ENCODE measurements at places on chromosomes 2 and 18. TPM values are rescaled to one million over a fixed set of nuclear protein-coding genes. Genes with fewer than 3 reads are reported as not detected.

The IGFBP2 gene
- not detected for total RNA-seq

The ATOH8 gene
- total RNA-seq = not detected

The TUBA3E gene
- not detected for total RNA-seq

The LRATD1 gene
- total RNA-seq = not detected

The SPC25 gene
- total RNA-seq = 0.96 TPM

The SCG2 gene
- total RNA-seq = not detected

The PLCL1 gene
- 37.8 TPM for total RNA-seq

The NEURL3 gene
- total RNA-seq = not detected

The PLB1 gene
- total RNA-seq = 2.0 TPM

- no peak overlapping the region for H3K27ac ChIP-seq
- no peak for DNase-seq
- H3K4me3 ChIP-seq = no peak overlapping the region
- peaks cover 30% of the 10 kb centered on the region for H3K36me3 ChIP-seq
- H3K4me1 ChIP-seq = peaks cover 14% of the 10 kb centered on the region
- no peaks in the 10 kb centered on the region for H3K27me3 ChIP-seq
Measured at GRCh38 chr2:170969872-170970496, 40.9 kb downstream of the GORASP2 start.

DNA sequence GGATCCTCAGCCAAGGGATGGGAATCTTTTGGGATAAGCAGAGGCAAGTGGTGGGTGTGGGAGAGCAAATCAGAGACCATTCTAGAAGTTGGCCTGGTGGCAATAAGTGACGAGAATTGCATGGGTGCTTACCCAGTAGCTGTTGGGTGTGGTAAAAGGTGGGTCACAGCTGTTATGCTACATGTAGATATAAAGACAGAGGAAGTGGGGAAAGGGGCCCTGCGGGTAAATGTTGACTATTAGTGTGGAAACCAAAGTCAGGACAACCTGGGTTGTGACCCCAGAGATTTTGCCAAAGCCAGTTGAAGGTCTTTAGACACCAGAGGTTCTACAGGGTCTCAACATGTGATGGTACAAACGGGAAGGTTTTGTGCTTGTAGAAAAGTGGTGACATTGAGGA is 443.6 kb upstream of the HNRNPA3 start:
- no peaks in the 10 kb centered on the region for H3K4me1 ChIP-seq
- no peak overlapping the region for H3K27ac ChIP-seq
- no peak for DNase-seq
- no peak overlapping the region for H3K4me3 ChIP-seq
- H3K27me3 ChIP-seq = no peaks in the 10 kb centered on the region
- H3K36me3 ChIP-seq = no peaks in the 10 kb centered on the region

DNA sequence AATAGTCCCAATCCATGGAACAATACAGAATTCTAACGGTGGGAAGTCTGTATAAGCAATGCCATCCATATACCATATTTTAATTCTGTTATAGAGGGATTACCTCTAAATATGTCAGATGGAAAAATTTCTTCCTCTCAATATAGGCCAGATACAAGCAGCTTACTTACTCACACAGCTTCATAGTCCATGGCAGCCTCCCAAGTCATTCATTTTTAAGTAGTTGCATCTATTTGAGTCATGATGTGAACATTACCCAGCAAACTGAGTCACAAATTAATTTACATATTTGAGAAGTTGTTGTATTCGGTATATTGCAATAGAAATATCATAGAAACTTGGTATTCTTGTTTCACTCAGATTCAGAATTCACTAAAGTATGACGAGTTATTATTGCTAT is 20.3 kb downstream of the TBR1 start:
- no peaks in the 10 kb centered on the region for H3K4me1 ChIP-seq
- no peaks in the 10 kb centered on the region for H3K36me3 ChIP-seq
- H3K4me3 ChIP-seq = no peak overlapping the region
- peaks cover 54% of the 10 kb centered on the region for H3K27me3 ChIP-seq
- no peak overlapping the region for H3K27ac ChIP-seq

DNA sequence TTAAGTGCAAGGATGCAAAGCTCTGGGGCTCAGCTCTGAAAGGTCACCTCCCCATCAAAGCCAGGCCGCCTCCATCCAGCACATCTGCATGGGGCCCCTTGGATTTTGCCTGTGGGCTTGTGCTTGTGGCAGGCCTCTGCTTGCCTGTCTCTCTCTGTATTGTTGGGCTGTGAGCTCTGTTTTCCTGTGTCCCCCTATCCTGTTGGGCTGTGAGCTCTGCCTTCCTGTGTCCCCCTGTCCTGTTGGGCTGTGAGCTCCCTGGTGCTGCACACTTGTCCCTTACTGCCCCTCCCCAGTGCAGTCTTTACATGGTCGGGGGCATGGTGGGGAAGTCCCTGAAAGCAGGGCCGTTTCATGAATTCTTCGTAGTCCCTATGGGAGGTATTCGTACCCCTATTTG is 49.2 kb upstream of the PDIA6 start:
- H3K27ac ChIP-seq = no peak overlapping the region
- no peak for DNase-seq
- no peak overlapping the region for H3K4me3 ChIP-seq
- H3K27me3 ChIP-seq = peaks cover 8% of the 10 kb centered on the region
- peaks cover 12% of the 10 kb centered on the region for H3K4me1 ChIP-seq

DNA sequence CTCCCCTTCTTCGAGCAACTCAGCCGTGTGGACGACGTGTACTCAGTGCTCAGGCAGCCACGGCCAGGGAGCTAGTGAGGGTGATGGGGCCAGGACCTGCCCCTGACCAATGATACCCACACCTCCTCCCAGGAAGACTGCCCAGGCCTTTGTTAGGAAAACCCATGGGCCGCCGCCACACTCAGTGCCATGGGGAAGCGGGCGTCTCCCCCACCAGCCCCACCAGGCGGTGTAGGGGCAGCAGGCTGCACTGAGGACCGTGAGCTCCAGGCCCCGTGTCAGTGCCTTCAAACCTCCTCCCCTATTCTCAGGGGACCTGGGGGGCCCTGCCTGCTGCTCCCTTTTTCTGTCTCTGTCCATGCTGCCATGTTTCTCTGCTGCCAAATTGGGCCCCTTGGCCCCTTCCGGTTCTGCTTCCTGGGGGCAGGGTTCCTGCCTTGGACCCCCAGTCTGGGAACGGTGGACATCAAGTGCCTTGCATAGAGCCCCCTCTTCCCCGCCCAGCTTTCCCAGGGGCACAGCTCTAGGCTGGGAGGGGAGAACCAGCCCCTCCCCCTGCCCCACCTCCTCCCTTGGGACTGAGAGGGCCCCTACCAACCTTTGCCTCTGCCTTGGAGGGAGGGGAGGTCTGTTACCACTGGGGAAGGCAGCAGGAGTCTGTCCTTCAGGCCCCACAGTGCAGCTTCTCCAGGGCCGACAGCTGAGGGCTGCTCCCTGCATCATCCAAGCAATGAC is 4.8 kb downstream of the CTDSP1 start:
- H3K27ac ChIP-seq = peak overlapping the region; percentile 23
- DNase-seq = no peak
- no peak overlapping the region for H3K4me3 ChIP-seq
- H3K36me3 ChIP-seq = peaks cover 17% of the 10 kb centered on the region

DNA sequence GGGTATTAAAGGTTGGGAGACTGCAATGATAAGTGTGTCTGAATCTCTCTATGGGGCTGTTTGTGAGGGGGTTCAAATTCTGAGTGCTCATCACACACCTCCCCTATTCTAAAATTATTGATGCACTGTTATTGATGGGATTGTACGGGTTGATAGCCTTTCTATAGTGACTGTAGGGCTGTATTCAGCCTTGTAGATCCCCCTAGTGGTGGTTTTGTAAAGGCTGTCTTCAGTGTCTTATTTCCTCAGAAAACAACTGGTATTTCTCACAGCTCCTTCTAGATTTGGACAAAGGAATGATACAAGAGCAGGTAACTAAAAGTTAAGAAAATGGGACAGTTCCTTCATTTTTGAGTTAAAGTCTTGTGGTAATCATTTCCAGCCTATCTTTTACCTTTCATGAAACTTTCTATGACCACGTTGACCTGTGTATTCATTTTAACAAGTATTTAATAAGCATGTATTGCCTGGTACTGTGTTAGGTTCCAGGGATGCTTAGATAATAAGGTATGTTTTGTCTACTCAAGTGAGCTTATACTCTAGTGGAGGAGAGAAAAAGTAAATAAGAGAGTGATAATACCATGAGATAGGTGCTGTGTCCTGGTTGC is 21.2 kb downstream of the SMAD4 start:
- no peak overlapping the region for H3K4me3 ChIP-seq
- peak; percentile 74 for DNase-seq
- H3K4me1 ChIP-seq = peaks cover 19% of the 10 kb centered on the region
- H3K36me3 ChIP-seq = peaks cover 36% of the 10 kb centered on the region
- H3K27me3 ChIP-seq = no peaks in the 10 kb centered on the region

DNA sequence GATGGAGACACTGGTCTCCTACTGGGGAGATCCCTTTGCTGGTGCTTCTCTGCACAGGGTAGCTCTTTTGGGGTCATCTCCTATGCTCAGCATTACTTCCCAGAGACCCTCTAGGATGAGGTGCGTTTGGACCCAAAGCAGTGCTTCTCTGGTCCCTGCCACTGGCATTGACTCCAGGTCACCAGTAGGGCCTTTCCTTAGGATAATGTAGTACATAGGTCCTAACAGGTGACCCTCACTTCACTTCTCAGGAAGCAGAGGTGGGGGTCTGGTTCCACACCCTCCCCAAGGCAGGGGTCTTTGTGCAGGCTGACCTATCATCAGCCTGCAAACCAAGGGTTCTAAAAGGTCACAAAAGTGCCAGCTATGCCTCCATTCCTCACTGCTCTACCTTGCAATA is 145.8 kb upstream of the HS6ST1 start:
- H3K36me3 ChIP-seq = no peaks in the 10 kb centered on the region
- no peak for DNase-seq
- no peaks in the 10 kb centered on the region for H3K4me1 ChIP-seq
- H3K27me3 ChIP-seq = no peaks in the 10 kb centered on the region

GRCh38 chr2:231464576-231465540 is 574 bp upstream of the NCL start:
- H3K4me1 ChIP-seq = peaks cover 47% of the 10 kb centered on the region
- DNase-seq = peak; percentile 96
- no peaks in the 10 kb centered on the region for H3K27me3 ChIP-seq
- peak overlapping the region; percentile 99 for H3K27ac ChIP-seq

GRCh38 chr18:68738564-68738963 is 23.7 kb upstream of the TMX3 start:
- no peak overlapping the region for H3K4me3 ChIP-seq
- DNase-seq = no peak
- H3K27ac ChIP-seq = no peak overlapping the region
- H3K4me1 ChIP-seq = no peaks in the 10 kb centered on the region
- no peaks in the 10 kb centered on the region for H3K36me3 ChIP-seq

DNA sequence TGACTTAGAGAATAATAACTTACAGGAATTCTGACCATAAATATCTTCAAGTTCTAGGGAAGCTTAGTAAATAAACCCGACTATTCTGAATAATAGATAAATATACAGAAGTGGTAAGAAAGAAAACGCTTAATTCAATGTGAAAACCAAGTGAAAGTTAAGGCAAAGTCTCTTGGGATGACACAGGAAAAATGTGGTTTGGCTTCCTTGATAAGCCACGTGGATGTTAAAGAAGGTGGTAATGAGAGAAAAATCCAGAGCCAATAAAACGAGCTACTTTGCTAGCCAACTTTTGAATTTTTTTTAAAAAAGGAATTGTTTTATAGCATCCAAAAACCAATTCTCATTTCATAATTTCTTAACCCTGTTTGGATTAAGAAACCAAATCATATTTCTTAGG is 166.2 kb upstream of the VRK2 start:
- no peaks in the 10 kb centered on the region for H3K36me3 ChIP-seq
- no peaks in the 10 kb centered on the region for H3K4me1 ChIP-seq
- no peak for DNase-seq
- H3K4me3 ChIP-seq = no peak overlapping the region
- no peak overlapping the region for H3K27ac ChIP-seq
- no peaks in the 10 kb centered on the region for H3K27me3 ChIP-seq

- H3K27me3 ChIP-seq = no peaks in the 10 kb centered on the region
- H3K4me3 ChIP-seq = no peak overlapping the region
- no peaks in the 10 kb centered on the region for H3K4me1 ChIP-seq
- no peak overlapping the region for H3K27ac ChIP-seq
- no peak for DNase-seq
- H3K36me3 ChIP-seq = no peaks in the 10 kb centered on the region
Measured at GRCh38 chr2:107466984-107467773, 359.5 kb upstream of the RGPD4 start.

GRCh38 chr18:24219561-24220317 is 80.9 kb downstream of the CABYR start:
- no peak overlapping the region for H3K4me3 ChIP-seq
- no peaks in the 10 kb centered on the region for H3K4me1 ChIP-seq
- H3K27ac ChIP-seq = no peak overlapping the region
- H3K27me3 ChIP-seq = peaks cover 8% of the 10 kb centered on the region

DNA sequence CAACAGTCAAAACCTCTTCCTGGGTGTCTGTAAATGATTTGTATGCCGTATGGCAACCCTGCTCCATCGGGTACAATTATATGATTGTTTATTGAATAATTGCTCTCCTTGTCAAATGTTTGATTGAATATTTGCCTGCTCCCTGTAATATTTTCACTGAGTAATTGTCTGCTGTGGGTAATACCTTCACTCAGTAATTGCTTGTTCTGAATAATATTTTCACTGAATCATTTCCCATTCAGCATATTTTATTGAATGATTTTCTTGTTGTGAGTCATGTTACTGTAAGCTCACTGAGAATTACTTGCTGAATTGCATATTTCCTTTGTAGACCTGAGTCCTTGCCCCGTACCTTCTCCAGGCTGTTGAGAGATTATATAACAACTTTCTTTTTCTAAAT is 535.2 kb downstream of the METTL4 start:
- H3K36me3 ChIP-seq = no peaks in the 10 kb centered on the region
- no peaks in the 10 kb centered on the region for H3K27me3 ChIP-seq
- DNase-seq = no peak
- H3K4me1 ChIP-seq = no peaks in the 10 kb centered on the region
- H3K4me3 ChIP-seq = no peak overlapping the region

DNA sequence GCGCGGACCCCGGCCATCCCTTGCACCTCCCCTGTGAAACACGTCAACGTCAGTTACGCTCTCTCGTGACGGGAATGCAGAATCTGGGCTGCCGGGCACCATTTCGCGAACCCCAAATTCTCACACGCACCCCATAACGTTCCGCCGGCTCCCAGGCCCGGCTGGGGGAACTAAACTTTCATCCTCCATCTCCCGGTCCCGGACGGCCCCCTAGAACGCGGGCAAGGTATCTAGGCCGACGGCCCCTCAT is 544 bp downstream of the DNAJC27 start:
- no peaks in the 10 kb centered on the region for H3K27me3 ChIP-seq
- H3K4me3 ChIP-seq = peak overlapping the region; percentile 92

GRCh38 chr2:231709981-231710798 is 1.9 kb downstream of the PTMA start:
- H3K36me3 ChIP-seq = peaks cover 18% of the 10 kb centered on the region
- peak overlapping the region; percentile 74 for H3K4me3 ChIP-seq
- peak overlapping the region; percentile 90 for H3K27ac ChIP-seq
- H3K27me3 ChIP-seq = no peaks in the 10 kb centered on the region
- peak; percentile 88 for DNase-seq
